ENCODE measurements at places on chromosomes 16 and 17.

GRCh38 chr16:86383488-86384262 is 126.7 kb upstream of the FOXF1 start:
- no peak for DNase-seq

GRCh38 chr17:77948690-77949114 is 9.8 kb upstream of the TNRC6C start:
- DNase-seq, result no peak

DNA sequence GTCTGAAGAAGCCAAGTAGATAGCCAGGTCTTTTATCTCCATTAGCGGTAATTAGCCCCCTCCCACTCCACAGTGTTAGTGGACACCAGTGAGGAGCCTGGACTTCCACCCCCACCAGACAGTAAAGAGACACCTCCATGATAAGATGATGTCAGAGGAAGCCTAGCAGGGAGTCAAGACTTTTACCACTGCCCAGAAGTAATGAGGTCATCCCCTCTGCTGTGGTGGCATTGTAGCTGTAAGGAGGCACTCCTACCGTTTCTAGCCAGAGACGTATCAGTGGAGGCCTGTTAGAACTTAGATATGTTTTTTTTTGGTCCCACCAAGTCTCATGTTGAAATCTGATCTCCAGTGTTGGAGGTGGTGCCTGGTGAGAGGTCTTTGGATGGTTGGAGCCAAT is 38.1 kb downstream of the PIK3R5 start:
- DNase-seq, result no peak

GRCh38 chr17:81867991-81868673 is 3.0 kb downstream of the ARHGDIA start:
- DNase-seq, result no peak

GRCh38 chr17:16923904-16924695 is 47.8 kb downstream of the TNFRSF13B start:
- no peak for DNase-seq

- no peak for DNase-seq
Observed at GRCh38 chr16:89924925-89925307, 1.8 kb downstream of the TUBB3 start.

DNA sequence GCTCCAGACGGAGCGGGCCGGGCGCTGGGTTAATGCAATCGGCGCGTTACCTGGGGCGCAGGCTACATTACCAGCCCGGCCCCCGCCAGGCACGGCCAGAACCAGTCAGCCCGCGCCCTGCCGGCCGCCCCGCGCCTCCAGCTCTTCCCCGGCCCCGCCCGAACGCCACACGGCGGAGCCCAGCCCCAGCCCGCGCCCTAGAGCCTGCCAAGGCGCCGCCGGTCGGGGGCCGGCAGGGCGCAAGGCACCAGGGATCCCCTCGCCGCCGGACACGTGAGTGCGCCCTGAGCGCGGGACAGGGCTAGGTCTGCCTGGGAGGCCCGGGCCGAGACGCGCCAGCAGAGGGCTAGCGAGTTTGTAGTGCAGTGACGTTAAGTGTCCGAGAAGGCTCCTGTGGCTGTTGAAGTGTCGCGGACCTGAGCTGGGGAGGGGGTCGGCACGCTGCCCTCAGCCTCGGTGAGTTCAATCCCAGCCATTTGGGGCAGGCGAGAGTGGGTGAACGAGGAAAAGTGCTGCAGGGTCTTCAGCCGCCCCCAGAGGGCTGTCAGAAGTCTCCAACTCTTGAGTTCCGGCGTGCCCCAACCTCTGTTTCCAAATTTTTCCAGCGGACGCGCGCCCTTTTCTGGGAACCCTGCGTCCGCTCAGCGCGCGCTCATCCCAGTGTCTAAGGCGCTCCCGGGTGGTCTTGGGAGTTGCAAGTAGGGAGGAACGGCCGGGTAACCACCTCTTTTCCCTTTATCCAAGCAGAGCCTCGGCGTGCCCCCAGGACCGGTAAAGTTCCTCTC is at the start of gene SLC6A2:
TSS of gene SLC6A2 (plus strand) at position 92 of the 785 bp plus-strand sequence. CDS start 707 bp downstream, outside the sequence.
- DNase-seq, result no peak

DNA sequence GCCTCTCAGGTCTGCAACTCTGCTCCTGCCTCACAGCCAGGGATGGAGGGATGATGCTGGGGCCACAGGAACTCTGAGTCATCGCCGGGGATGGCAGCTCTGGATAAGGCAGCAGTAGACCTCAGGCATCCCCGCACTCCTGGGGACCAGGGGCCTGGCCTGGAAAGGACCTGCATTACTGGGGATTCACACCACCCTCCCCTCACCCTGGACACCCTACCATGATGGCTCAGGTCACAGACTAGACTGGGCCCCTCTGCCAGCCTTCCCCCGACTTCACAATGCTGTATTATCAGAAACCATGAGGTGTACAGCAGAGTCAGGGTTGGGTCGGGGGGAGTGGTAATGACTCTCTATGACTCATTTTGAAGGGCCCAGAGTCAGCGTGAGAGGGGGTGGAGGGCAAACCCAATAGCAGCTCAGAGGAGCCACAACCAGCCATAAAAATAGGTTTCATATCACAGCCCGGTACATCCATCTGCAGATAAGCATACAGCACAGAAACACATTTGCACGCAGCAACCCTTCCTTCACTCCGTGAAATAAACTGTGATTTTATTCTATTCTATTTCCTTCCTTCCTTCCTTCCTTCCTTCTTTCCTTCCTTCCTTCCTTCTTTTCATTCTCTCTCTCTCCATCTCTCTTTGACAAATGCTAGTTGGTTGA is 28.8 kb downstream of the DYNLRB2 start:
- no peak for DNase-seq

- DNase-seq, result no peak
Observed at GRCh38 chr16:3652373-3653195, 1.9 kb upstream of the DNASE1 start.

- no peak for DNase-seq
Observed at GRCh38 chr16:47592232-47592631, 131.1 kb downstream of the PHKB start.

- DNase-seq, result no peak
Observed at GRCh38 chr16:27355610-27356009, 41.8 kb downstream of the IL4R start.

DNA sequence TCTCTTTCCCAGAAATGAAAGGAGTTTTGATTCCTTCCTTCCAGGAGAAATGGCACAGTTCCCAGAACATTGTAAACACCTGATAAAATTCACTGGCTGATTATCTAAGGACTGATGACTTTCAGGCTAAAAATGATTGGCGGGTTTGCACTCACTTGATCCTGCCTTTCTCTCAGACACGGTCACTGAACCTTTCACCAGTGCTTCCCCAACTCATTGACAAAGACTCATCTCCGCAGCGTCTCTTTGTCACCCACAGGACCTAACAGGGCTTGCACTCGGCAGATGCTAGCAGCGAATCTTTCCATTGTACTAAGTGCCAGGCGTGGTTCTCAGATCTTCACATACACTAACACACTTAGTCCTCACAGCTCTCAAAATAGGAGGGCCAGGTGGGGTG is 7.3 kb upstream of the DHRS7C start:
- DNase-seq, result no peak

DNA sequence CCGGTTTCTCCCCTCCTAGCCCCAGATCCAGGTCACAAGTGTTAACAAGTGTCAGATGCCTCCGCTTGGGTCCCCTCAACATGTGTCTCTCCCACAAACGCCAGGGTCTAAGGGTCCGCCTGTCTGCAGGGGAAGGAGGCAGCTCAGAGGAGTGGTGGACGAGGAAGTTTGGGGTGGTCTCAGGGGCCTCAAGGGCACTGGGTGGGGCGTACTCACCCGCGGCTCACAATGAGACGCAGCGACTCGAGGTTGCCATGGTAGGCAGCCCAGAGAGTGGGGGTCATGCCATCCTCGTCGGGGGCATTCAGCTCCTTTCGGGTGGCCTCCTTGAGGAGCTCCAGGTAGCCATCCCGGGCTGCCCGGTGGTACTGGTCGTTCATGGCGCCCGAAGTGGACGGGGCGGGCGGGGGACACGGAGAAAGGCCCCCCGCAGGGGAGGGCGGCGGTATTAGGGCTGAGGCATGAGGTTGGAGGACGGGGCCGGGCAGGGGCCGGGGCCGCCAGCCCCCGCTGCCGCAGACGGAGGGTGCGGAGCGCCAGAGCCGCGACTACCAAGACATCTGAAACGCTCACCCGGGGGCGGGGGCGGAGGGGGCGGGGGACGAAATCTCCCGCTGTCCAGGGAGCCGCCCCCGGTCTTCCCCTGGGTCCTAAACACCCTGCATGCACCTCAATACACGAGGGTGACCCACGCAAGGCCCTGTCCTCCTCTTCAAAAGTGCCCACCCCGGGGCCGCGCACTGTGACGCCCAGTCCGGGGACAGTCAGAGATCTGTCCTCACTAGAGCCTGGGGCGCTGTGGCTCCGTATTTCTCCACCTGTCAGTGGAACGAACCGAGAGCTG is at the start of gene USH1G:
TSS of gene USH1G (minus strand) at position 562 of the 844 bp plus-strand sequence. CDS start at position 380, 182 bp downstream.
- DNase-seq, result no peak

DNA sequence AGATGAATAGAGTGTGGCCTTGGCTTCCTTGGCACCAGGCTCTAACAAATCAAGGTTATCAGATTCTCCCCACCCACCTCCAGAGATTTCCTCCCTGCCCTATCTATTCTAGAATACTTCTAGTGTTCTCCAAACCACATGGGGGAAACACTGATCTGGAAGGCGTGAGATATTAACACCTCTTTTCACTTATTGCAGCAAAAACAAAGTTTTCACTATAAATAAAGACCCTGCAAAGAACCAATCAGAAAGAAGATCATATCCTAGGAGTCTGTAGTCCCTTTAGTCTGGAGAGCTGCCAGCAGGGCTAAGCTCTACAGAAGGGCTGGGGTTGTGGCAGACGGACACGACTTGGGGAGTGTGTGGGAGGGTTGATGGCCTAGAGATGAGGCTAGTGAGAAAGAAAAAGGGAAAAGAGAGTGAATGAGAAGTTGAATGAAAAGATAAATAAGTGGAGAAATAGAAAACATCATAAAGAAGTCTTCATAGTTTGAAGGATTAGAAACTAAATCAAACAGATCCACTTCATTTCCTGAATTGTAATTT is 8.6 kb upstream of the SKAP1 start:
- no peak for DNase-seq

DNA sequence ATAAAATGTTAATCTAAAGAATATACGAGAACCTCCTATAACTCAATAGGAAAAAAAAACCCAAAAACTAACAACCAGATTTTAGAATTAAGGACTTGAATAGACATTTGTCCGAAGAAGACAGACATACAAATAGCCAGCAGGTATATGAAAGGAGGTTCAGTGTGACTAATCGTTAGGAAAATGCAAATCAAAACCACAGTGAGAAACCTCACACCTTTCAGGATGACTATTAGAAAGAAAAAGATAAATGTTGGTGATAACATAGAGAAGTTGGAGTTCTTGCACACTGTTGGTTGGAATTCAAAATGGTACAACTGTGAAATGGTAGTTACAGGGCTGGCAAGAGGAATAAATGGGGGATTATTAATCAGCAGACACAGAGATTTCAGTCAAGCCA is 339.0 kb downstream of the TMEM114 start:
- DNase-seq, result no peak

- DNase-seq, result no peak
Observed at GRCh38 chr17:31778523-31778922, 80.5 kb downstream of the COPRS start.

All from occipital lobe (tissue), 3 donors.